Stimulated activated CD4-positive, alpha-beta T cell treated with anti-CD3 and anti-CD28 coated beads, Interleukin-1b, Interleukin-23, amount 100 ng/mL, for 48 hours (primary cell): ENCODE measurements at places on chromosomes 5 and 9.
A peak's percentile ranks its signal among the peaks of the same experiment; 100 is the strongest.

DNA sequence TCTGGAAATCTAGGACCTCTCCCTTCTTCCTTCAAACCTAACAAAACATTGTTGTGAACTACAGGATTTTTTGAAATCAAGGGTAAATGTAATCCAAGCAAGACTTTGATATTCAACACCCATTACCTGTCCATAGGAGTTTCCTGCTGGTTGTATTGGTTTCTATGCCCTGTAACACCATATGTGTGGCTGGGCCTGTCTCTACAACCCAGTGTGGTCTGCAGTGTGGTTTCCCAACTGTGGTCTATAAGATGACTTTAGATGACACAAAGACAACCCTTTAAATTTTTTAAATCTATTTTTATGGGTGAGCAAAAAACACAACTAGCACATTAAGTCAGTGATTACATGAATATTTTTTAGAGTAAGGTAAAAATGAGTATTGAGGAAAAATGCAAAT, 93.1 kb downstream of the SMIM15 start:
- no peak for DNase-seq

DNA sequence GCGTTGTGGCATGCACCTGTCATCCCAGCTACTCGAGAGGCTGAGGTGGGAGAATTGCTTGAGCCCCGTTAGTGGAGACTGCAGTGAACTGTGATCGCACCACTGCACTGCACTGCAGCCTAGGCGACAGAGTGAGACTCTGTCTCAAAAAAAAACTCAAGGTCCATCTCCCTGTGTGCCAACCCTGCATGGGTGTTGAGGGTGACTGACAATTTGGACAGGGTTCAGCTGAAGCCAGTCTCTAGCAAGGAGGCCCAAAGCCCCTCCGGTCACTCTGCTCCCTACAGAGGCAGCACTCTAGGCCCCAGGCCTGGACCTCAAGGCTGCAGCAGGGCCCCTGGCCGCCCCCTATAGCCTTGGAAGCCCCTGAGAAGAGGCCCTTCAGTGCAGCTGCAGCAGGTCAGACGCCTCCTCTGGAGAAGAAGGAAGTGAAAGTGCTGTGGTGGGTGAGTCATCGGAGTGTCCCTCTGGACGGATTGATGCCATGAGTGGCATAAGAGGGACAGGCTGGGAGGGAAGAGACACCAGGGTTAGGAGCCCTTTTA, 39.2 kb upstream of the NEK6 start:
- DNase-seq: peak; percentile 31

DNA sequence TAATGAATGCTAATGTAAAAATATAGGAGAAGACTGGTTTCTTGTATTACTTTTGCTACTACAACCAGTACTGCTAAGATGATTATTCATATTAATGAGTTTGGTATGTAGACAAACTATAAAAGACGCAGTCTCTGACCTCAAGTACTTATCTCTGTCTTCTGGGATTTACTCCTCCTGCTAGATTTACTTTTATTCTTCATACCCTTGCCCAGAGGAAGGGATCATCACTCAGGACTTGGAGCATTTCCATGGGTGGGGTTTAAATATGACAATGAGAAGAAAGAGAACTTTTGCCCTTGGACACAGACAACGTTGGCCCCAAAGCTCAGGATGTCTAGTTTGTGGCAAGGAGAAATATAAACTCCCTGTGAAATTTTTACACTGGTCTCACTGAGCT, 126.1 kb downstream of the BNC2 start:
- DNase-seq: no peak

- DNase-seq: no peak
Measured at GRCh38 chr5:96946381-96946780, 10.5 kb downstream of the LNPEP start.

- DNase-seq: no peak
Measured at GRCh38 chr9:132288966-132289365, 65.8 kb downstream of the SETX start.

- DNase-seq: no peak
Measured at GRCh38 chr5:84603568-84604185, 219.0 kb upstream of the EDIL3 start.

- DNase-seq: no peak
Measured at GRCh38 chr5:126481243-126481642, 58.0 kb downstream of the GRAMD2B start.

DNA sequence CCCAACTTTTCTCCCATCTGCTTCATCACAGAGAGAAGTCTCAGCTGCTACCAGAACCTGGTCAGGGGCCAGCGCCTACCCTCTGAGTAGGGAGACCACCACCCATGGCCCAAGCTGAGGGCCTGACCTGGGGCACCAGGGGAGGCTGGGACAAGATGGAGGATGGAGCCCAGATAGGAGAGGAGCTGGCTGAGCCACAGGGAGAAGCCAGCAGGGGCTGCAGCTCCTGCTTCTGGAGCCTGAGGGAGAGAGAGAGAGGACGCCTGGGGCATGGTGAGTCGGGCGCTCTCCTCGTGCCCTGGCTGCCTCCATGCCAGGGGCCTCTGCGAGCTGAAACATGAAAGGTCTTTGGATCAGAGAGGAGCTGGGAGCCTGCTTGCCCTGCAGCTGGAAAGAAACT, 1.4 kb upstream of the FOXI1 start:
- no peak for DNase-seq

- no peak for DNase-seq
Measured at GRCh38 chr5:33679791-33680190, 212.0 kb downstream of the ADAMTS12 start.

DNA sequence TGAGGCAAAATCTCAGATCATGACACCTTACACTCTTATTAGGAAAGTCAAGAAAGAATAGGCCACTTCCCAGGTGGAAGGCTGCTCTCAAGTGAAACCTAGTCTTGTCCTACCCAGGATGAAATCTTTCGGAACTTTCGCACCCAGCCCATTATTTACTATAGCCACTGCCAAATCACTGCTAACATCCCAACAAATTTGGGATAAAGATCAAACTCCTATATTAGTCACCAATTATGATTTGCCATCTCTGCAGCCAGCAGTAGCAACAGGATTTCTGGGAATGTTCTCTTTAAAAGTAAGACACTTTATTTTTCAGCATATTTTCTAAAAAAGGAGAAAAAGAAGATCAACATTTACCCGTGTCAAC, 224.6 kb downstream of the GAS1 start:
- no peak for DNase-seq
